Activated CD4-positive, alpha-beta T cell treated with anti-CD3 and anti-CD28 coated beads, Interleukin-2, Interleukin-6, amounts not matched to agents 100 ng/mL and 50 ng/mL, durations not matched to agents 16 hours and 8 hours (primary cell): ENCODE measurements at places on chromosomes 3 and 15.
A peak's percentile ranks its signal among the peaks of the same experiment; 100 is the strongest.

- DNase-seq: no peak
Observed at GRCh38 chr3:112124907-112125607, 8.0 kb downstream of the GCSAM start.

DNA sequence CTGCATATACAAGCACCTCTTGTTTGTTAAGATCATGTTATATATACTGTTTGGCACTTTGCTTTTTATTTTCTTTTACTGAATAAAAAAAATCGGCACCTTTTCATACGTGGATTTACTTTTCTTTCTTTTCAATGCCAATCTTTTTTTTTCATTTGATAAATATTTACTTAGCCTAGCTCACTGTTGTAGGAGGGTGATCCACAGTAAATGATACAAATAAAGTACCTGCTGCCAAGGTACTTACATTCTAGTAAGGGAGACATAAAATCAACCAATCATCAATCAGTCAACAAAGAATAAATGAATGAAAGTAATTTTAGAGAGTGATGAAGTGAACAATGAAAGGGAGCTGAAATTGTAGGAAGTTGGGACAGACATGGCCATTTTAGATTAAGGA, 18.3 kb downstream of the GNB5 start:
- no peak for DNase-seq

GRCh38 chr3:128794770-128795649, 69.0 kb downstream of the RAB7A start:
- DNase-seq: peak; percentile 87

GRCh38 chr3:72306800-72307341, 521.9 kb upstream of the PROK2 start:
- no peak for DNase-seq

DNA sequence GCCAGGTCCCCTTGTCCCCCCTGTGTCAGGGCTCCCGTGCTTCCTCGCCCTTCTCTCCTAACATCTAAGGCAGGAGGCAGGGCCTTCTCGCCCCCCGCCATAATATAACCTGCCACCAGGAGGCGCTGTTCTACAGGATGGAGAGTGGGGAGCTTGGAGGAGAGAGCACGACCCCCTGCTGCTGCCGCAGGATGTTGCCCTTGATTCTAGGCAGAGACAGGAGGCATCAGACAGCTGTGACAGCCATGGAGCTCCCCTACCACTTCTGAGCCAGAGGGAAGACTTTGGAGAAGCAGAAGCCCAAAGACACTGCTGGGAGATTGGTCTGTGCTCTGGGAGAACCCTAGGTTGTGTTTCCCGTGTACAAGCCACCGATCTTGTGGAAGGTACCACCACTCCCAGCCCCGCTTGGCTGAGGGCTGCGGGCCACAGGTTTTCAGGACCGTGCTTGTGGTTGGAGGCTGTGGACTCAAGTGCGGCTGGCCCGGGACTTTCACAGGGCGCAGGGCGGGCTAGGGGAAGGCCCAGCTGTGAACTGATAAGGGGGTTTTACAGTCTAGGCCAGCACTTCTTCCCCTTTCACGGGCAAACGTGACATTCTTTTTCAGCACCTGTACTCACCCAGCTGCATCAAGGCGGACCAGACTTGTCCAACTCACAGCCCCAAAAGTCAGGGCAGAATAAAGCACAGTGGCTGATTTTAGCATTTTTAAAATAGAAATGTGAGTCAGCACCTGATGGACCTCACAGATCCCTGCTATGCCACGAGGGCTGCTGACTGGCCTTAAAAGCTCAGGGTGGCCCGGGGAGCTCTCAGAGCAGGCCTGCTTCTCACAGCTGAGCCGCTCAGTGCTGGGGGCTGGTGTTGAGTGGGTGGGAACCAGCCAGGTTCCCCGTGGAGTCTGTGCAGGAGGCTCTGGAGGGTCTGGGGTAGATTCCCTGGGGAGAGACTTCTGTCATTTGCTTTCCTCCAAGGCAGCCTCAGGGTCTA, 2.6 kb upstream of the TIGIT start:
- peak; percentile 95 for DNase-seq
